Psoas muscle (tissue), 8 donors: ENCODE measurements at places on chromosomes 3 and 15. TPM values are rescaled to one million over a fixed set of nuclear protein-coding genes. Genes with fewer than 3 reads are reported as not detected.

The BFSP2 gene
- not detected for polyA plus RNA-seq

The SAMMSON gene
- not detected for polyA plus RNA-seq

The SNX33 gene
- 4.4 TPM for polyA plus RNA-seq

The CCR9 gene
- polyA plus RNA-seq = not detected

The SERINC4 gene
- polyA plus RNA-seq = 0.15 TPM

The NRROS gene
- polyA plus RNA-seq = 1.7 TPM
